ENCODE measurements at places on chromosomes 2 and 18.

- no peak for DNase-seq
Measured at GRCh38 chr18:22783662-22784076, 149.5 kb upstream of the RBBP8 start.

- no peak for DNase-seq
Measured at GRCh38 chr2:16584084-16584483, 81.5 kb downstream of the CYRIA start.

DNA sequence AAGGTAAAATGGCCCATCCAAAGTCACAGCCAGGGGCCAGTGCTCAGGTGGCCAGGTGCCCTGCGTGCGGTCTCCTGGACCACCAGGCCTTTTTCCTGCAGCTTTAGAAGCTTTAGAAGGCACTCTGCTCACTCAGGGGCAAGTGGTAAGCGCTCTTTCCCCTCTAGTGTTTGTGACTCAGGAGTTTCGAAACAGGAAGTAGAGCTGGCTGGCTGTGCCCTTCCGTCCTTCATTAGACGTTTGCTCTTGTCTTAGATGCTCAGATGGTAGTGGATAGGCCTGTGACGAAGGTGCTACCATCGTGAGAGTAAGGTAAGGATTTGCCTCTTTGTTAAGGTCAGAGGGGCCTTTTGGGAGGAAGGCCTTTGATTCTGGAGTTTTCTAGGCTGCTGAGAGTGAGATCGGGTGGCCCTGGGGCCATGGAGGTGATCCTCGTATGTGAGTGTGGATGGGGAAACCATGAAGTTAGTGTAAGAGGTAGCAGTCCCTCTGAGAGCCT, at the start of gene CASP8:
Gene CASP8, plus strand, starts transcription at position 235 of the 499 bp plus-strand sequence. CDS start 5,951 bp downstream, outside the sequence.
- peak; percentile 66 for DNase-seq

DNA sequence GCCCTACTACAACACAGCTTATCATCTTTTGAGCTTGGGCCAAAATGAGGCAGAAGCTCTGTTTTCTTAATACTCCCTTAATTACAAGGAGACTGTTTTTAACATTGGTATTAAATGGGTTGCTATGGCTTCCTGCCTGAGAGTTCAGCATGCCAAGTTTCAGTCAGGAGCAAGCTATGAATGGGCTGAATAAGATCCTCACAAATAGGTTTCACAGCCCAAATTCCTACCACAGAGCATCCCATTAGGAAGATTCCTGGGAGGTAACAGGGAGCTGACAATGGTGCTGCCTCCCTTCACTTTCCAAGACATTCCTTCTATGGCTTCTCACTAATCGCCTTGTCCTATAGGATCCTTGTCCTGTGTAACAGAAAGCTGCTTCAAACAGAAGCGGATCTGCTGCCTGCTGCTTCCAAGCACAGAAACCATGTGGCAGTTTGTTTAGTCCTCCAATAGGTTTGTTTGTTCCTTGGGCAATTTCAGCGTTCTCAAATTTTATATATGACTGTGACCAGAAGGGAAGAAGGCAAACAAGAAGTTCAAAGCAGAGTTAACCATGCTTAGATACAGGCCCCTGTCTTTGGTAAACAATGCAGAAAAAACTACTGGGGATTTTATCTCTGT, 70.9 kb downstream of the NCKAP5 start:
- no peak for DNase-seq

DNA sequence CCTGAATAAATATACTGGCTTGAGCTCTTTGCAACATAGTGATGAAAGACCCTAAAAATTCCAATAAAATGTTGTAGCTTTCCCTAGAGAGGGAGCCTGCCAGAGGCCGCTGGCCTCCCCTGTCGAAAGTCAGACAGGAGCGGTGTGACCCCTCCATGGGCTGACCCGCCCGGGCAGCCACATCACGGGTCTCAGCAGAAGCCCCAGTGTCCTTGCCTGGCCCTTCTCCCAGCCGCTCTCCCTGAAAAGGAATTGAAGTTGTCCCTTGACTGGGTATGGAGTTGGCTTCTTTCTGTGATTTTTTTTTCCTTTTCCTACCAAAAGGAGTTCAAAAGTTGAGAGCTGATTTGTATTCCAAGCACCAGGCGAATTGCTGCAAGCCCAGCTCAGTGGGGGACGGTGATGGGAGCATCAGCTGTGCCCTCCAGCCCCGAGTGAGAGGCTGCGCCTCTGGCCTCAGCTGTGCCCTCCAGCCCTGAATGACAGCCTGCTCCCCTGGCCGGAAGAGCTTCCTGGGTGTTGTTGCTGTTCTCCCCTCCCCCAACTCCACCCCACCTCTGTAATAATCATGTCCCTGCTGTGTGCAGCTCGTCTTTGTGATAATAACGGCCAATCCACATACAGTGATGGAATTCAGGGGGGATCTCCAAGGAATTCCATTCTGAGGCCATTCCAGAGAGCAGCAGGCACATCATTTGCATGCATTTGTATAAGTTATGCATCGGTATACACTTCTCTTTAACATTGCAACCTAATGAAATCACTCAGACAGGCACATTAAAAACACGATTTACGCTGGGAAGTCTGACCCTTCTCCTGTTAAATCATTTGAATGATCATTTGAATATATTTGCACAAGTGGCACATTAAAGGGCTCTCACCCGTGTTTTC, 501.0 kb downstream of the EIPR1 start:
- no peak for DNase-seq

GRCh38 chr2:210673117-210673516, 116.7 kb downstream of the CPS1 start:
- DNase-seq, result no peak

- no peak for DNase-seq
Measured at GRCh38 chr2:71776227-71776626, 322.9 kb downstream of the DYSF start.

DNA sequence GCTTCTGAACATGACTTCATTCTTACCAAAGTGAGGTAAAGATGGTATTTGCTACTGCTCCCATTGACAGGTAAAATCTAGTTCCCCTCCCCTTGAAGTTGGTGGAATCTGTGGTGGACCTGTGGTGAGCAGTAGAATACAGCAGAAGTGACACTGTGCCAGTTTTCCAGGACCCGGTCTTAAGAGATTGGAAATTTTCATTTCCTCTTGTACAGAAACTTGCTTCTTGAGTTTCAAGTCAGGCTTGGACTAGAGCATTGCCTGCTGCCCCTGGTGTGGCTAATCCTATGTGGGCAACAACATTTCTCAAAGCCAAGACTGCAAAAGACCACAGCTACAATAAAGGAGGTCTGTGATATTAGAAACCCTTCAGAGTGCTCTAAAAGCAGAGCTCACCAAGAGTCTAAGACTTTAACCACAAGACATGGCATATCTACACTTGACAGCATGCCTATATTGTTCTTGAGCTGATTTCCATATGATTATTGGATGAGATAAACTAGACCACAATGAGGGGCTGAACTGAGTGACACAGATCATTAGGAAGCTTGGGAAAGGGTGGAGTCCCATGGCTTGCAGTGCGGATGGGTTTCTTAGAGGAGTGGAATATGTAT, 458.1 kb downstream of the BCL11A start:
- DNase-seq, result no peak

DNA sequence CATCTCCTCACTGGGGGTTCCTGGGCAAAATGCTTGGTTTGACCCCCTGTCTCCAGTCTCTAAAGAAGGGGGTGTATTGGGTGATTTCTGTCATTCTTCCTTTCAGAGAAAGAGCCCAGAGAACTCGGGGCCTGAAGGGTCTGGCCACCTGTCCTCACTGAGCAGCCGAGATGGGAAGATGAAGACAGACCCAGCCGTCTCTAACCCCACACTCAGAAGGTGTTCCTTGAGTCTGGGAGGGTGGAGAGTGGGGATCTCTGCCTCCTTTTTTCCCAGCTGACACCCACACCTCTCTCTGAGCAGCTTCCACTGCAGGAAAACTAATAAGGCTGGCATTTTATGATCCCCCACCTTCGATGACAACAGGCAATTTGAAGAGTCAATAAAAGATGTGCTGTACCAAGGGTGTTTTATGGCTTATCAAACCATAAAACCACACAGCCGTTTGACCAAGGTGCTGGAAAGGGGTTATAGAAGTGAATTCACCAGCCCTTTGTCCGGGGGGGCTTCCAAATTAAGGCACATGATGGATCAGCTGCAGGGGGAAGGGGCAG, 213.8 kb downstream of the SMAD2 start:
- DNase-seq, result no peak

- DNase-seq, result no peak
Measured at GRCh38 chr18:28404694-28405093, 227.8 kb upstream of the CDH2 start.

GRCh38 chr2:126846241-126846640, 52.4 kb upstream of the TEX51 start:
- no peak for DNase-seq

- no peak for DNase-seq
Measured at GRCh38 chr18:56541793-56542192, 96.6 kb downstream of the TXNL1 start.

GRCh38 chr18:6901286-6901926, 171.9 kb downstream of the ARHGAP28 start:
- DNase-seq, result no peak

DNA sequence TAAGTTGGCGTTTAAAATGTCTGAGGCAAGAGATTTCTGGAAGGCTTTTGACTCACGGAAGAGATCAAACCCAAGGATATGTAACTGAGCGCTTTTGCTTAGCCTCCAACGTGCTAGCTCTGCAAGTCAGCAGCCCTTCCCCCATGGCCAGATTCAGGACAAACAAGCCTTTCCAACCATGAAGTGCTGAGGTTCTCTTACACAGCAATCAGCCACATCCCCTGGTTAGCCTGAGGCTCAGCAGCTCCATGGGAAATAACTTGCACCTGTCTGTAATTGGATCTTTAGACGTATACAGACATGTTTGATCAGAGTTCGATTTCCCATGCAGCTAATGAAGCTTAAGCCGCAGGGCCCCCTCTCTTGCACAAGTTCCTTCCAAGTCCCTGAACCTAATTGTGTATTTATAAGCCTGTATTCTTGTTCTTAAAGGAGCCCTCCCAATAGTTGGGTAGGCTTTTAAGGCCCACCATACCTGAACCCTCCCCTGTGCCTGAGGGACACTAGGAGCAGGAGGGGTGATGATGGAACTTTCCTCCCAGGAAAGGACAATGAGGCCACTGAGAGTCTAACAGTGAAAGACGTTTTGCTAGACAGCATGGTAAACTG, 2.1 kb upstream of the TMEM131 start:
- DNase-seq, result no peak

- DNase-seq, result peak; percentile 80
Measured at GRCh38 chr2:36355151-36355889, at the start of gene CRIM1. CRIM1 (plus strand) TSS chr2:36355778; CDS start chr2:36356293, 515 bp downstream.

- no peak for DNase-seq
Measured at GRCh38 chr2:219521066-219521880, 7.0 kb downstream of the ASIC4 start.

- DNase-seq, result no peak
Measured at GRCh38 chr2:177733-178132, 86.1 kb downstream of the SH3YL1 start.

GRCh38 chr2:188474316-188474715, 182.6 kb downstream of the GULP1 start:
- no peak for DNase-seq

GRCh38 chr2:152961351-152961750, 242.9 kb downstream of the ARL6IP6 start:
- DNase-seq, result no peak

GRCh38 chr2:237390235-237390634, 23.7 kb downstream of the COL6A3 start:
- DNase-seq, result no peak

DNA sequence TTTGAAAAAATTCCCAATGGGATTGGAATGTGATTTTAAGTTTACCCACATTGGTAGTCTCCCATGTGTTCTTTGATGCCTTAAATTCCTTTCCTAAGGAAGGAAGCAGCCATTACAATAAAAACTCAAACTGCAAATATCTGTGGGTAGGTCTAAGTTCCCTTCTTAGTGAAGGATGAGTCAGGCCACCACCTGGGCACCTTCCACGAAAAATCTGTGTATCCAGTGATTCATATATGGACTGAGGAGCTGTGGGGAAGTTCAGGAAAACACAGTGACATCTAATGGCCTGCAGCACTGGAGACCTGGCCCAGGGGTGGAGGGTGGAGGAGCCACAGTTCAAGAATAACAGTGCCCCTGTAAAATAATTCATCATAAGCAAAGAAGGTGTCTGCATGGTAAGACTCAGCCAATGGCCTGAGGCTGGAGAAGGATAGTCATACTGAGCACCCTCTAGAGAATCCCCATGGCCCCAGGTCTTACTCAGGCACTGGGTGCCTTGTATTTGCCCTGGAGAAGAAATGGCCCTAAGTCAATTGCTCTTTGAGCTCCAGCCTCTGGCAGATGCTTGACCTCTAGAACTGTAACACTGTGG, 248.6 kb downstream of the SP3 start:
- DNase-seq, result no peak
